ENCODE measurements at places on chromosomes 11 and 22.
A peak's percentile ranks its signal among the peaks of the same experiment; 100 is the strongest.

DNA sequence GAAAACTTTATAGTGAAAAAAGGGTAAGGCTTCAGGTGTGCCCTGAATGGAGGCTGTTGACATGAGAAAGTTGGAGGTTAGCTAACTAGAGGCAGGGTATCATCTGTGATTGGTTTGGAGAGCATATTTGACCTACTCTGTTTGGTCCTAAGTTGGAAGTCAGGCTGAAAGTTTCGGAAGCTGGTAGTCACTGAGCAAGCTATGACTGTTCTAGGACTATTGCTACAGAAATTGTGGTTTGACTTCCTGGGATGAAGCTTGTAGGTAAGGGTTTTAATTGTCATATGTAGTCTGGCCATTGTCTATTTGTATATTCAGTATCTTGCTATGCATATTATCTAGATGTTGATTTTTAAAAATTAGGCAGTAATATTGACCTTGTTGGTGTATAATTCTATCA is 565.0 kb downstream of the TMEM135 start:
- no peak for DNase-seq

DNA sequence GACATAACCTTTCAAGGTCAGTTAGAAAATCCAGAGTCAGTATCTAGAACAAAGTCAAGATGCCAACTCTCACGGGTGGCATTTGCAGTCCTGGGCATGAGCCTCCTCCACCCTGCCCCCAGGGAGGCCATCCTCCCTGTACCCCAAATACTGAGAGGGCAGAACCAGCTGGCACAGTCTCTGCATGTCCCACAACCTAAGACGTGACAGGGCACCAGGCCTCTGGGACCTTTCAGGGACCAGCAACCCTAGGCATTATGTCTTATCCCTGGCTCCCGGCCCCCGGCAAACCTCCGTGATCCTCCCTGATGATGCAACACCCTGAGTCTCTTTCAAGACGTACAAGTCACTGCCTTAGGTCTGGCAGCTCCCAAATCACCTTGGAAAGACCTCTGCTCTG is 2.0 kb downstream of the MB start:
- no peak for DNase-seq

- DNase-seq, result no peak
These were observed 17.8 kb upstream of the CSNK1E start for GRCh38 chr22:38335077-38335476.

DNA sequence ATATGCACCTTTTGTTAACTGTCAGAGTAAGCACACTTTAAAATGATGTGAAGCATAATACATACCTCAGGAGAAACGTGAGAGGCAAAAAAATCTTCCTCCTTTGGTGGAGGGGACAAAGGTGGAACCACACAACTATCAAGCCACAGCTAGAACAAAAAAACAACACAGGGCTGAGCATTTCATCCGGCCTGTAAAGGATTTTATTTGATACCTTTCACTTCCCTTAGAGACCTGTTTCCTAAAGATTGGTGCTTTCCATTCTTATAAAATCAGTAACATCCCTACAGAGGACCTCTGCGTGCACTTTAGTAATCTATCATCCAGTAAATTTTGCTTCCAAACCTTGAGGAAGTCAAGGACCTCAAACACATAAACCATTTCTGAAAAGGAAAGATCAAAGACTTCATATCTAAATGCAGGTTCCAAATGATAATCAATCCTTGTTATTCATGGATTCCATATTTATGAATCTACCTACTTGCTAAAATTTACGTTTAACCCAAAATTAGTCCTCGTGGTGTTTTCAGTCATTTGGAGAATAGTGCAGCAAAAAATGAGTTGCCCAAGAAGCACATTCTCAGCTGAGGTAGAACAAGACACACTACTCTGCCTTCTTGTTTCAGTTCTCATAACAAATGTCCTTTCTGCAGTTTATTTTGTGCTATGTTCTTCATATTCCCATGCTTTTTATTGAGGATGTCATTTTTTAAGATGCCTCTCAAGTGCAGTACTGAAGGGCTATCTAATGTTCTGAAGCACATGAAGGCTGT is 22.7 kb downstream of the ARFGAP3 start:
- no peak for DNase-seq

GRCh38 chr11:72969894-72970335 is 155.7 kb downstream of the ATG16L2 start:
- DNase-seq, result peak; percentile 49

DNA sequence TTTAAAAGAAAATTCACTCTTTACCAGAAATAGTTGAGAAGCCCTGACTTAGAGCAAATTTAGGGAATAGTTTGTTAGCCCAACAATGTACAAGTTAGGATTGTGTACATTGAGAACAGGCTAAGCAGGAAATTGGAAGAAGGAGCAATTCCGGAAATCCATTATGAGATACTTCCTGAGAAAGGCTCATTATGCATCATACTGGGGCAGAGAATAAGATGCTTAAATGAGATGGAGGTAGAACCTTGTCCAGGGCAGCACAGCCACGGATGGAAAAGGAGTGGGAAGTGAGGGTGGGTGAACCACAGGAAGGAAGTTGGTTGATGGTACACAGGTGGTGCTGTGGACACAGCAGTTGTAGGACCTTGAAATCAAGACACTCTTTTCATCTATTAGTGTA is 180.2 kb downstream of the PGR start:
- DNase-seq, result no peak

DNA sequence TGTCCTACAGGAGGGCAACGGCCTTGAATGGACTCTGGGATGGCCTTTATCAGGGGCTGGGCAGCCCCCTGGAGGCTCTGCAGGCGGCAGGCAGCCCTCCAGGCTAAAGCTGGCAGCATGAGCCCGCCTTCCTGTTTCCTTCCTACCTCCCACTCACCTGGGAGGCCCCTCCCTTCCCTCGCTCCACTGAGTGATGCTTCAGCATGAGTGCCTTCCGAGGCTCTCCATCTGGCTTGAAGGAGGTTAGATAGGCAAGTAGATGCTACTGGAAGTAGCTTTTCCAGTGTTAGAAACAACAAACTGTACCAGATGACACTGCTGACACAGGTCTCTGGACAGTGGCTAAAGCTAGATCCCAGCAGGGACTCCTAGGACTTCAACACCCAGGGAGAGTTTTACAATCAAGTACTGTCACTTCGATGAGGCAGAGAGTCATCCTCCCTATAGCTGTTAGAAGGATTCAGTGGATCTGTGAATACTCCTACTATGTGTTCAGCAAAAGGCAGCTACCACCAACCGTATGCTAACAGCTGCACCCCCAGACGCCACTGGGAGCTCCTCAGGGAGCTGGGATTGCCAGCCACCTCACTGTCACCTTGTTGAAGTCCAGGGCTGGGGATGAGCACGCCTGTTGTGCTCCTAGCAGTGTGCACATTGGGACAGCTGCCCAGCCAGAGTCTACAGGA is 4.1 kb upstream of the SLC25A1 start:
- DNase-seq, result no peak

DNA sequence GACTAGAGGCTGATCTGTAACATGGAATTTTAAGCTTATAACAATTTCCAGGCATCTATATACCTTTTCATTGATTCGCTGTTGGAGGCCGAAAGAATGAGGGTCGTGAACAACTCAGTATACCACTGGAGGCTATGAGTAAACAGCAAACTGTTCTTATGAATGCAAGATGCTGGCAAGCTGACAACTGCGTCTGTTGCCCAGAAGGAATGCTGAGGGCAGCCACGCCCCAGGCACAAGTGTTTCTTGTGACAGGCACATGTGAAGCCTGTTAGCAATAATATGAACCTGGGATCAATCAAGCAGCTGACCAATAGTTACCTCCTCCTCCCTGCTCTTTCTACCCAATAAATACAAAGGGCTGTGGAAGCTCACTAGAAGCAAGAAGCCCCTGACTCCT is 15.3 kb downstream of the RTCB start:
- DNase-seq, result peak; percentile 40

GRCh38 chr11:43690929-43691725 is 10.6 kb downstream of the HSD17B12 start:
- DNase-seq, result no peak

DNA sequence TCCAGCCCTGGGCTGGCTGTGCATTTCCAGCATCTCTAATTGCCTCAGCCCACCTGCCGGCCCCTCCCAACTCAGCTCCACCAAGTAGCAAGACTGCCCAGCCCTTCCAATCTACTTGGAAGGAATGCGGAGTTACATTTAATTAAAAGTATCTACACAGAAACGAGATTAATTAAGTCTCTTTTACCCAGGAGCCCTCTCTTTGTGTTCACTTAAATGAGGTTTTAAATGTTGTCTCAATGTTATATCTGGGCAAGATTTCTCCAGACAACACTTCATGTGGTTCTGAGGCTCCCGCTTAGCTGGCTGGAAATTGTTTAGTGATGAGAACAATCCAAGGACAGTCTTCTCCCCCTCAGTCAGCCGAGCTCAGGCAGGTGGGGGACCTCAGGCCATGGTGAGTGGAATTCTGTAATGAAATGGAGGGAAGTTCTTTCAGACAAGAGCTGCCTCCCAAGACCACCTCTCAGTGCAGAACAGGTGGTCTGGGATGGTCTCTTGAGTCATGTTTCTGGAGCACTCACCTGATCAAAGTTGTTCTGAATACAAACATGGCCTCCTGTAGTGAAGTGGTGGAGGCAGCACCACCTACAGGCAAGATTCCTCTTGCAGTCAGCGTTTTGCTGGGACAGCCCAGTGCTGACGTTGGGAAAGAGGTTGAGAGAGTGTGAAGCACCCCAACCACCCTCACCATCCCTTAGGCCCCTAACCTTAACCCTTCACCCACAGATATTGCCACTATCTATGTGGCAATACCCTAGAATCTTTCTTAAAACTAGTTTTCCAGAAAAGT is 371.6 kb downstream of the CADM1 start:
- DNase-seq, result no peak

DNA sequence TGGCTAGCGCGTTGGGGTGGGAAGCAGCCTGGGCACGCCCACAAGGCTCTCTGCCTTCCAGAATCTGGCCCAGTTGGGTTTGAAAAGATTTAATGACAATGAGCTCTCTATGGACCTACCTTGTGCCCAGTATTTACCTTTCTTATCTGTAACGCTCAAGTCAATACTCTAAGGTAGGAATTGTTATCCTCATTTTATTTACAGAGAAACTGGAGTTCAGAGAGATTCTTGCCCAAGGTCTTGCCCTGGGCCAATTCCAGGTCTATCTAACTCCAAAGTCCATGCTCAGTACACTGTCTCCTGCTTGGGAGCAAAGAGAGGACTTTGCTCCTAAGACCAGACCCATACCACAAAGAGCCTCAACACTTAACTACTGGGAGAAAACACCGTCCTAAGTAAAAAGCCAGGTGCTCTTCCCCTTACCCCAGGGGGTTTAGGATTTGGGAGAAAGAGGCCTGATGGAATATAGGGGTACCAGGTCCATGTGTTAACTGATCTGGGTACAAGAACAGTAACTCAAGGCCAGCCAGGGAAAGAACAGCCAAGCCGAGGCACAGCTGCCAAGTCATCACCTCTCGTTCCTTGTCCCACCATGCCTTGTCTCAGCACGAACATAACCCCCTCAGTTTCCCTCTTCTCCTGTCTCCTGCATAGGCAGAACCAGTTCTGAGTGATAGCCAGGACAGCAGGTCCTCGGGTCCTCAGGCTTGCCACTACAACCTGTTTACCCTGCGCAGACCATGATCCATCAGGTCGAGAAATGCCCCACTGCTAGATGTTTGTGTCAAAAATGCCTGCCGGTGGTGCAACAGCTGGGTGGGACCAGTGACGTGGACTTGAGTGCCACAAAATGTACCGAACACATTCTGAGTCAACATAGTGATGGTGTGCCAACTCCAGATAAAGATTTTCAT is 14.6 kb downstream of the APOA4 start:
- peak; percentile 97 for DNase-seq

GRCh38 chr11:18065572-18065971 is 19.5 kb upstream of the TPH1 start:
- no peak for DNase-seq

- no peak for DNase-seq
These were observed at the start of gene TTC36 for GRCh38 chr11:118527109-118527508. Gene TTC36, plus strand, starts transcription at chr11:118527474. Its CDS starts 21 bp downstream, at chr11:118527495.

DNA sequence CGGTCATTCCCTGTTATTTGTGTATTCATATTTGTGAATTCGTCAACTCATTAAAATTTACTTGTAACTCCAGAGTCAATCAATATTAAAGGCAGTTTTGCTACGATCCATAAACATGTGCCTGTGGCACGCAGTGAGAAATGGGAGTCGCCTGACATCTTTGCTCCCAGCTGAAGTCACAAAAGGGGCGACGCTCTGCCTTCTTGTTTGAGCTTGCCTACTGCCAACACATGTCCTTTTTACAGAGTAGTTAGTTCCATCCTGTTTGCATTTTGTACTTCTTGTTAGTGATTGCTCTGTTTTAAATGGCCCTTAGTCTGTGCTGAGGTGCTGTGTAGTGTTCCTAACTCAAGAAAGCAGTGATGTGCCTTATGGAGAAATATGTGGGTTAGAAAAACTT is 305.3 kb downstream of the ETS1 start:
- DNase-seq, result no peak

- peak; percentile 92 for DNase-seq
These were observed 82.0 kb downstream of the SLC1A2 start for GRCh38 chr11:35337136-35337913.

DNA sequence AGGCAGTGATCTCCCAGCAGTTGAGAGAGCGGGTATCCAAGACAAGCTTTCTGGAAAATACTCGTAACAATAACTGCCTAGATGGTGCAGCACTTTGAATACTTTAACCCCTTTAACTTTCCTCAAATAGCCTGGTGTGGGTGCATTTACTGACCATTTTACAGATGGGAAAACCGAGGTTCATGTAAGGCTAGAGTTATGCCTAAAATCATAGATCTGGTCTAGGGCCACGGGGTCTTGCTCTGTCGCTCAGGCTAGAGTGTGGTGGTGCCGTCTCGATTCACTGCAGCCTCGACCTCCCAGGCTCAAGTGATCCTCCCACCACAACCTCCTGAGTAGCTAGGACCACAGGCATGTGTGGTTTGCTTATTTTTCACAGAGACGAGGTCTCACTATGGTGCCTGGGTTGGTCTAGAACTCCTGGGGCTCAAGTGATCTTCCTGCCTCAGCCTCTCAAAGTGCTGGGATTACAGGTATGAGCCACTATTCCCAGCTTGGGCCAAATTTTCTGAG is 269.2 kb upstream of the SYN3 start:
- DNase-seq, result no peak

GRCh38 chr11:3022300-3022967 is 30.3 kb upstream of the NAP1L4 start:
- DNase-seq, result peak; percentile 91

DNA sequence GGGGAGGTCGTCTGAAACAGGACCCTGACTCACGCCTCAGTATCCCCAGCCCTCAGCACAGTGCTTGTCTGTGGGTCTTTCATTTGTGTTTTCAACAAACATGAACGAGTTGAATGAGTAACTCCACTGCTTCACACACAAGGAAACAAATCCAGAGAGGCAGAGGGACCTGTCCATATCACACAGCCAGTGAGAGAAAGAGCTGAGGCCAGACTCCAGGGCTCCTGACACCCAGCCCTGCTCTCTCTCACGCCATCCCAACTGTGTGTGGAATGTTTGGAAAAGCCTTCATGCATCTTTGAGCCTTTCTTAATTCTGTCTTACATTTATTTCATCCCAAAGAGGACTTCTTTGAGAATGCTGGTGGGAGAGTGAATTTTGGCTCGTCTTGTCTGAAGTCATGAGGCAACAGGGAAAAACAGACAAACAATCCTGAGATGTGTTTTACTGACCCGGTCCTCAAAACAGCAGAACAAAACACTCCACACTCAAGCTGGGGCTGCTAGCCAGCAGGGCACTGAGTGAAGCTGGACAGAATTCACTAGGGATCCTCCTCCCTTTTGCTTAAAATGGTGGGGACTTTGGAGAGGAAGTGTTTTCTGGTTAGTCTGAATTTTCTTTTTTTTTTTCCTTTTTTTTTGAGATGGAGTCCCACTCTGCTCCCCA is 19.7 kb upstream of the ALG8 start:
- no peak for DNase-seq

GRCh38 chr11:93738647-93739081 is 2.6 kb downstream of the TAF1D start:
- DNase-seq, result peak; percentile 32

Measured in cardiac fibroblast (primary cell).